CD4-positive, alpha-beta T cell treated with Interleukin-12 subunit alpha and Interleukin-12 subunit beta, for 1 hour (primary cell): ENCODE measurements at places on chromosomes 11 and 22.

GRCh38 chr22:43945632-43946383 is 9.4 kb upstream of the SAMM50 start:
- DNase-seq: peak; percentile 62

DNA sequence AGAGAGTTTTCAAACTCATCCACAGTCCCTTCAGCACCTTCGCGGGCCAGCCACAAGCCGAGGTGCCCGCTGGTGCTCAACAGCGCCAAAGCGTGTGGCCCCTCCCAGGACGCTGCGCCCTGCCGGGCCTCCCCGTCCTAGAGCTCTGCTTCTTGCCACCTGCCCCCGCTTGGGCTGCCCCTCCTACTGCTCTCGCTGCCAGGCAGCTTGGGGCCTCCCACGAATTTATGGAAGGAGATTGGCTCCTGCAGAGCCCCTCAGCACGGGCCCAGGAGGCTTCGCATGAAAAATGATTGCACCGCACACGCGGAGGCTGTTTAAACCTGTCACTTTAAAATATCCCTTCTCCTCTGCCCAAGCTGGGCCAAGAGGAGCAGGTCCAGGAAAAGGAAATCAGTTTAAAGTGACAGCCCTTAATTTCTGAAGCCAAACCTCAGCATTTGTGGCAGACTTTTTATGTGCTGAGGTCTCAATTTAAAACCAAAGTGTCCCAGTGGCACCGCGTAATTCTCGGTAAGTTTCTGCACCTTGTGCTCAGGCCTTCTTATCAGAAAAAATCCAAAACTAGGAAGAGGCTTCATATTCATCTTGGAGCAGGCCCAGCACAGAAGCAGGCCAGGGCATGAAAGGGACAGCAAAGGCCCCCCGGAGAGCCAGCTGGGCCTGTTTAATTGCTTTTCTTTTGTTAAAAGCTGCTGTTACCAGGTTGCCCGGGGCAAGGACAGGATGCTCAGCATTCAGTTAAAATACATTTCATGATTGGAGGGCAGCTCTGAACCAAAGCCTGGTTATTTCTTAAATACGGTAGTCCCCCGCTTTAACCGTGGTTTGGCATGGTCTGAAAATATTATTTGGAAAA is 303.6 kb downstream of the OPCML start:
- DNase-seq: no peak

GRCh38 chr11:110032957-110033570 is 60.1 kb upstream of the ZC3H12C start:
- no peak for DNase-seq

- no peak for DNase-seq
Measured at GRCh38 chr11:44742508-44743246, 15.9 kb downstream of the TSPAN18 start.

GRCh38 chr11:19450282-19450681 is 209.5 kb upstream of the E2F8 start:
- DNase-seq: no peak

- DNase-seq: no peak
Measured at GRCh38 chr11:78081583-78081982, 1.9 kb upstream of the NDUFC2 start.

- DNase-seq: no peak
Measured at GRCh38 chr11:16809886-16810668, 71.6 kb downstream of the C11orf58 start.

- DNase-seq: peak; percentile 76
Measured at GRCh38 chr11:112279901-112280267, 19.2 kb upstream of the PLET1 start.

DNA sequence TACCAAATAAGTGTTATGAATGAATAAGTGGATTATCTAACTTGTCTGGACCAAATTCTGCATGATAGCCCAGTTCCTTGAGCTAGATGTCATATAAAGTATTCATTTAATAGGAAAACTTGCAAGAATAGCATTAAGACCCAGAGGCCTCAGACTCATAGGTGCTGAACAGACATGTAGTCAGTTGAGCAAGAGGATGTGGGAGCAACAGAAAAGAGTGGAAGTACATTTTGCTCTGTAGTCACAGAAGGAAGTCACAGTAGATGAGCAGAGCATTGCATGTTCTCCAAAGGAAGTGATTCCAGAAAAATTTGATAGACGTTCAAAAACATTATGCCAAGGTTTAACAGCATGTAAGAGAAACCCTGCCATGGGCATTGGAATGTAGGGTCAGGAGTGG is 9.5 kb downstream of the HOATZ start:
- DNase-seq: no peak

DNA sequence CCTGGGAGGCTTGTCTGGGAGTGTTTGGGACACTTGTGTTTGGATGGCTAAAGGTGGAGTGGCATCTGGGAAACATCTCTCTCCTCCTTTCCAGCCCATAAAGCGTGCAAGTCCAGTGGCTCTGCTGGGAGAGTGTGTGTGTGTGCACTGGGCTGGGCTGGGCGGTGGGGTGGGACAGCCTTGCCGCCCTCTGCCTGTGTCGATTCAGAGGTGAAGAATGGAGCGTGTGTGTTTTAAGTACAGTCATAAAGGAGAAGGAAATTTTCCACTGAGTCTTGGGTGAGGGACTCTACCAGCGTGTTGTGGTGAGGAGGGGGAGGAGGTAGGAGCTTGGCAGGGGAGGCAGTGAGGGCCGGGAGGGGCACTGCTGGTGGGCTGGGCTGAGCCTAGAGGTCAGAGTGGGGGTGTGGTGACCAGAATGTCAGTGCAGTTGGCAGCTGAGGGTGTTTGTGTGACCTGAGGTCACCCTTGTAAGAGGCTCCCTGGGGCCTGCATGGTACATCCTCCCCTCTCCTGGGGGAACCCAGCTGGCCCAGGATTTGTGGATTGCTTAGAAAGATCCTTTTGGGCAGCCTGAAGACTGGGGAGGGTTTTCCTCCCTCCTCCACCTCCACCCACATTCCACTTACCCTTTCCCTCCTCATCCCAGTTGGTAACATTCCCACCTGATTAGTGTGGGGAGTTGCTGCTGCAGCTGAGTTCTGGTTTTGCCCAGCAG is 1.7 kb downstream of the TIMP3 start:
- no peak for DNase-seq
